ENCODE measurements at places on chromosomes 5 and 9.

DNA sequence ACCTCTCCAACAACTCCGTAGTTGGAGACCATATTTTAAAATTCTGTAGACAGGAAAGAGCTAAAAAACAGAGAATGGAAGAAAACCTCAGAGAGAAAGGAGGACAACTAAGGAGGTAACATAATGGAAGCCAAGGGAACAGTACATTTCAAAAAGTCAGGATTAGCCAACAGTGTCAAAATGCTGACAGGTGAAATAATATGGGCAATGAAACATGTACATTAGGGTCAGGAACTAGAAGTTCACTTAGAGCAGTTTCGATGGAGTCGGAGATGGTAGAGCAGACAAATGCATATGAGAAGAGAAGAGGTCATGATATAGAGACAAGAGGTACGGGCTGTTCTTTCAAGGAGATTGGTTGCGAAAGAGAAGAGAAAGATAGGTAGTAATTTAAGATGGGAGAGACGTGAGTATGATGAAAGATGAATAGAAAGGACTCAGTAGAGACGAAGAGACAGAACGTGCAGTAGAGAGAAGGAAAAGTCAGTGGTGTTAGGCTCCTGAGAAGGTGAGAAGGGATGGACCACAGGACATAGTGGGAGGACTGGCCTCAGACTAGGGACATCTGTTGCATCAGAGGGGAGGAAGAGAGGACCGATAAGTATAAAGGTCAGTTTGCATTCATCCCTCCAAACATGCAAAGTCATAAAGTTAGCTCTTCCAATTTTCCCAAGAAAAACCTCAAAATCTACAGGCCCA lies 25.6 kb downstream of the NRG2 start:
- no peak for DNase-seq

GRCh38 chr5:32013658-32014057 lies 160.5 kb downstream of the GOLPH3 start:
- no peak for DNase-seq

DNA sequence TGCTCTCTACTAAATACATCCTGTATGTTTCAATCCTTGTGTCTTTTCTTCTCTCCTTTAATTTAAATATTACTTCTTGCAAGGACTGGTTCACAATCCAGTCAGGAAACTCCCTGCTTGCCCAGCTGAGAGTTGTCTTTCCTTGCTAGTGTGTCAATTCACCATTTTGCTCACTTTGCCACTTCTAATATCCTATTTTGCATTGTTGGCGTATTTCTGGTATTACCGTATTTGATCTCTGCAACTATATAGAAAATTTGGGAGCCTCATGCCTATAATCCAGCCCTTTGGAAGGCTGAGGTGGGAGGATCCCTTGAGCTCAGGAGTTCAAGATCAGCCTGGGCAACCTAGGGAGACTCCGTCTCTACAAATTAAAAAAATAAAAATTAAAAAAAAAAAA lies 90.5 kb upstream of the TTC23L start:
- DNase-seq: no peak

DNA sequence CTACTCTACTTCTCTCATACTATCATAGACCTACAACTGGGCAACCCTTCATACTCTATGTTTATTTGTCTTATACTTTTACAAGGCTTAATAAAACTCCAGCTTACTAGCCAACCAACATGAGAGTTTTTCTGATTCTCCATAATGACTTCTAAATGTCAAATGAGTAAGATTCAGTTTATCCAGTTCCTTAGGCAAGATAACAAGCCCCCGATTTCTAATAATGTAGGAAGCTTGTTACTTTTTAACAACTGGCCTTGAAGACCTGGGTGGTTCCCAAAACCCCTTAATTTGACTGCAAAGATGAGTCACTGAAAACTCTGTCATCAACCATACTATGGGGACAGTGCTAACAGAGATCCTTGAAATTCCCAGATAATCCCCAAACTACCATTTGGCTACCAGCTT lies 294.6 kb upstream of the ACTBL2 start:
- no peak for DNase-seq

GRCh38 chr9:86667307-86667706 lies 280.0 kb downstream of the GAS1 start:
- no peak for DNase-seq

DNA sequence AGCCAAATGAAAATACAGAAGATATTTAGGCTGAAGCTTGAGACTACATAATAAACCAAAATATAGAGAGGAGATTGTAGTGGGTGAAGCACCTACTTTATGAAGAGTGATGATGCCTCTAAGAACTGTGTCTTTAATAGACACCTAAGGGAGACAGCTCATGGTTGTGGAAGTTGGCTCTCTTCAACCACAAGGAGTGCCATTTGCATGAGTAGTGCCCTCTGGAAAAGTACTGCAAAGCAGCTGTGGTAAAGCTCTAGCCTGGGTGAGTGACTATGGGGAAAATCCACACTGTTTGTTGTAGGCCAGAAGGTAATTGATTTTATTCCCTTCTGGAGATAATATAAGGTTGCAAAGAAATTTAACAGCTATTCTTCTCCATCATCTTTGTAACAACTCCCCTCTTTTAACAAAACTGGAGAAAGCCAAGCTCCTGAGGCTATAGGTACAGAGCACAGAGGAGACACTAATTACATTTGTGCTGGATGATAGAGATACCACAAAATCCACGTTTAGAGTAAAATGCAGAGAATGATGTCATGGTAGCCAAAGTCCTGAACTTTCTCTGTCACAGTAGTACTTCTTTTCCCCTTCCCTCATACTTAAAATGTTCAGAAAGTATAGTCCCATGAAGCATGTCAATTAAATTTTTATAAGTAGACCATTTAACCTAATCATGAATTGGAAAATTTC lies 122.8 kb downstream of the STARD4 start:
- peak; percentile 88 for DNase-seq

- DNase-seq: peak; percentile 68
These were observed at the start of gene TNC for GRCh38 chr9:115117999-115118878. Gene TNC, minus strand, starts transcription at chr9:115118157. Its CDS starts 27,139 bp downstream, at chr9:115091018.

GRCh38 chr5:34803974-34804732 lies 34.8 kb upstream of the TTC23L start:
- peak; percentile 73 for DNase-seq

DNA sequence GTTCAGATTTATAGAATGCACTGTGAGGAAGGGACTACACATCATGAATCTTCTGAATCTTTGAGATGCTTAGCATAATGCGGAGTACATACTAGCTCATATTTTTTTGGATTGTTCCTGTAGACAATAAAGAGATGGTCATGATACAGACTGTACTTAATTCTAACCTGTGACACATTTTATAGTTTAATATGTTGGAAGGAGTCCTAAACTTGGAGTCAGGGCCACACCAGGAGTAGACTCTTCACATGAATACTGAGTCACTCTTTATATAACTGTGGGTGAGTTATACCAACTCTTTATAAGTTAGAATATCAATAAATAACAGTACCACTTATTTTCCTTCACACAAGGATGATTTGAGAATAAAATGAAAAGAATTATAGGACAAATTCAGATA lies 16.9 kb downstream of the C9orf85 start:
- DNase-seq: no peak

GRCh38 chr5:126909856-126910255 lies 120.5 kb downstream of the MARCHF3 start:
- DNase-seq: no peak

DNA sequence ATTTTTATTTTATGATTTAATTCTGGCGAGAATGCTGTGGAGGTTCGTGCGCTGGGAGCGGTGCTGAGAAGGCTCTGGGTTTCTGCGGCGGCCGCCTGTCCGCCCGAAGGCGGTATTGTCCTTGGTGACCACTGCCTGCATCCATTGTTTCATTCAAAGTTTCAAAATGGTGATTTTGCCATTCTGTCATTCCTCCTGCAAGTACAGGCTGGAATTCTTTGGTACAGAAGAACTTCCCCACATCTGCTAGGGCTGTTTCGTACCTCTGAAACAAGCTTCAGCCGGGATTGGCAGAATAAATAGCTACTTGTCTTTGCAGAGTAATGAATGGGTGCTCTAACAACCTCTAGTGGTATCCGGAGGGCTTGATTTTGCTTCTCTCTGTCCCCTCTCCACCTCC lies 112.6 kb upstream of the CACNA1B start:
- DNase-seq: no peak

DNA sequence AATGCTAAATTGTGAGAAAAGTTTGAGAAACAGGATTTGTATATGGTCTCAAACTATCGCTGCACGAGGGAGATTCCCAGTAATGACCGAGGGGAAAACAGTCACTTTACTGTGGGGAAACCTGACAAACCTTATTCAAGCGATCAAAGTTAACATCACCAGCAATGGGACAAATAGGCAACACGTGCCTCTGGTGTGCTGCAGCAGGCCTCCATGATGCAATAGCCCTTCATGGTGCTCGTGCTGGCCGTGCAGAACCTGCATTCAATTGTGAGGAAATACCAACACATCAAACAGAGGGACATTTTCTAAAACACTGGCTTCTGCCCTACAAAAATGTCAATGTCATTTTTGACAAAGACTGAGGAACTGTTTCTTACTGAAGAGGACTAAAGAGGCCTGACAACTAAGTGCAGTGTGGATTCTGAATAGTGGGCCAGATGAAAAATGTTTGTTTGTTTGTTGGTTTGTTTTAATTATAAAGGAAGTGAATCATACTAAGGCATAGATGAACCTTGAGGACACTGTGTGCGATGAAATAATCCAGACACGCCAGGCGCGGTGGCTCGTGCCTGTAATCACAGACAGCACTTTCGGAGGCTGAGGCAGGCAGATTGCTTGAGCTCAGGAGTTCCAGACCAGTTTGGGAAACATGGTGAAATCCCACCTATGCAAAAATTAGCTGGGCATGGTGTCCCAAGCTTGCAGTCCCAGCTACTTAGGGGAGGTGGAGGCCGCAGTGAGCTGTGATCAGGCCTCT lies 17.6 kb upstream of the MARCHF6 start:
- no peak for DNase-seq

GRCh38 chr9:20398536-20399338 lies 223.6 kb downstream of the MLLT3 start:
- no peak for DNase-seq

Data from amniotic epithelial cell (primary cell).